IMR-90 (cell line): ENCODE measurements at places on chromosomes 6 and 20. TPM values are rescaled to one million over a fixed set of nuclear protein-coding genes. Genes with fewer than 3 reads are reported as not detected.

The RAE1 gene
- 32.5 and 32.8 TPM in 2 replicates for total RNA-seq

The PYGB gene
- total RNA-seq = 72.4 and 81.4 TPM in 2 replicates

The LST1 gene
- not detected in 2 replicates for total RNA-seq

The WFDC10B gene
- not detected in 2 replicates for total RNA-seq

The PERP gene
- 7.7 and 11.7 TPM in 2 replicates for total RNA-seq

The TMC2 gene
- total RNA-seq = not detected in 2 replicates

The MATN4 gene
- not detected in 2 replicates for total RNA-seq

The SCGN gene
- total RNA-seq = not detected in 2 replicates

DNA sequence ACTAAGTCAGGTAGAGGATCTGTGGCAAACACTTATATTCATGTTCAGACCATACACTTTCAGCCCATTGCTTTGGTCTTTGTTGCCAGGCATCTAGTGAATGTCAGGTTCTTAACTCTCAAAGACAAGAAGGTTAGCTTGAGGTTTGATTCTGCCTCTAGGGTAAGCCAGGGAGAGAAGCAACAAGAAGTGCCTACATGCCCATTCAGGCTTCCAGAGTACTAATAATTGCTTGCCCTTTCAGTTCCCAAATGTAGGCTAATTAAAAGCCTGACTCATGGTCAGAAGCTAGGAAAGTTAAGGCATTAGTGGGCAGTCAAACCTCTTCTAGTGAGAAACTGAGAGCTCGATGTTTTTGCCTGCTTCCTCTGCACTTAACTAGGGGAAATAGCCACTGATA, 492.4 kb downstream of the PKHD1 start:
- no peaks in the 10 kb centered on the region for H3K36me3 ChIP-seq
- no peak overlapping the region for H3K27ac ChIP-seq
- no peak overlapping the region for H3K4me3 ChIP-seq
- no peaks in the 10 kb centered on the region for H3K27me3 ChIP-seq
- DNase-seq = no peak

DNA sequence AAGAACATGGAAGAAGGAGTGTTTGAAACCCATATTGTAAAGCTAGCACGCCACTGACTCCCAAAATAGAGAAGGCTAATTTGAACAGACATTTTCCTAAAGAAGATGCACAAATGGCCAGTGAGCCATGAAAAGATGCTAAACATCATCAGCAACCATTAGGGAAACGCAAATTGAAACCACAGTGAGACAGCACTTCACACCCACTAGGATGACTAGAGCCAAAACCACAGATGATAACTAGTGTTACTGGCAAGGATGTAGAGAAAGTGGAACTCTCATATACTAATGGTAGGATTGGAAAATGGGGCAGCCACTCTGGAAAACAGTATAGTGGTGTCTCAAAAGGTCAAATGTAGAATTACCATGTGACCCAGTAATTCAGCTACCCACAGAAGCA, 58.2 kb downstream of the BMP7 start:
- no peak overlapping the region for H3K4me3 ChIP-seq
- H3K27ac ChIP-seq = no peak overlapping the region
- DNase-seq = no peak

DNA sequence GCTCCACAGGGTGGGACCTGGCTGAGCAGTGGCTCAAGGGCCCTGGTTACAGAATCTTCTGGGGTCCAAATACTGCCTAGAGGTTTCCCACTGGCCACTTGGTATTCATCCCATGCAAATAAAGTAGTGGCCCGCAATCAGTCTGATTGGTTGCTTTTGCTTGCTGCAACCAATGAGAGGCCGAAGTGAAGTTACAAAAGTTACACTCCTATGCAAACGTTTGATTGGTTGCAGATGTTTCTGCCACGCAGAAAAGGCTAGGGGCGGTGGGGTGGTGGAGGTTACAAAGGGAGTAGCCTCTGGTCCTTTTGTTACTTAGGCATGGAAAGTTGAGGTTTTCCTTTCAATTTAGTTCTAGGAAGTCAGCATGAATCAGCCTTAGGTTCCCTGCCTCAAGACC, 3.6 kb upstream of the NHLRC1 start:
- H3K4me3 ChIP-seq = no peak overlapping the region
- H3K27me3 ChIP-seq = no peaks in the 10 kb centered on the region
- peaks cover 6% of the 10 kb centered on the region for H3K4me1 ChIP-seq

DNA sequence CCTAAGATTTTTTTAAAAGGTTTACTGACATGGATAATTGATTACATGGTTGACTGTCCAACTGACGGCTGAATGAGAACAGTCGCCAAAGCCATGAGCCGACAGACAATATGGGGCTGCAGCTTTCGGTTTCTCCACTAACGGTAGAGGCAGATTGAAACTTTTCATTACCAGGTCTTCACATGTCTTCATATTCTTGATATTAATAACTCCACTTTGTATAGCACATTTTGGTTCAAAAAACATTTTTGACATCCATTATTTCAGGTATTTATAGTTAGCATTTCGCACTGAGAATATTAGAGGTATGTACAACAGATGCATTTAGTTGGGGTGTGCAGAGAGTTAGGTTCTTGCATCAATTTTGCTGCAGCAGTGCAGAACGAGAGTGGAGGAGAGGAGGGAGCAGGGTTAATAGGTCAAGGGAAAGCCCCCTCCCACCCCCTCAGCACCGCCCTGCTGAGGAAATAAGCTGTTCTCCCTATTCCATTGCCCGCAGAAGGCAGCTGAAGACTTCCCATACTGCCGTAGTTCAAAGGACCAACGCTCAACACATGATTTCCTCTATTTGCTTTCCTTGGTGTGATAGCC, 73.6 kb upstream of the ADTRP start:
- DNase-seq = no peak
- no peak overlapping the region for H3K27ac ChIP-seq
- H3K36me3 ChIP-seq = no peaks in the 10 kb centered on the region
- H3K27me3 ChIP-seq = no peaks in the 10 kb centered on the region
- H3K4me1 ChIP-seq = peaks cover 16% of the 10 kb centered on the region
- H3K4me3 ChIP-seq = no peak overlapping the region

DNA sequence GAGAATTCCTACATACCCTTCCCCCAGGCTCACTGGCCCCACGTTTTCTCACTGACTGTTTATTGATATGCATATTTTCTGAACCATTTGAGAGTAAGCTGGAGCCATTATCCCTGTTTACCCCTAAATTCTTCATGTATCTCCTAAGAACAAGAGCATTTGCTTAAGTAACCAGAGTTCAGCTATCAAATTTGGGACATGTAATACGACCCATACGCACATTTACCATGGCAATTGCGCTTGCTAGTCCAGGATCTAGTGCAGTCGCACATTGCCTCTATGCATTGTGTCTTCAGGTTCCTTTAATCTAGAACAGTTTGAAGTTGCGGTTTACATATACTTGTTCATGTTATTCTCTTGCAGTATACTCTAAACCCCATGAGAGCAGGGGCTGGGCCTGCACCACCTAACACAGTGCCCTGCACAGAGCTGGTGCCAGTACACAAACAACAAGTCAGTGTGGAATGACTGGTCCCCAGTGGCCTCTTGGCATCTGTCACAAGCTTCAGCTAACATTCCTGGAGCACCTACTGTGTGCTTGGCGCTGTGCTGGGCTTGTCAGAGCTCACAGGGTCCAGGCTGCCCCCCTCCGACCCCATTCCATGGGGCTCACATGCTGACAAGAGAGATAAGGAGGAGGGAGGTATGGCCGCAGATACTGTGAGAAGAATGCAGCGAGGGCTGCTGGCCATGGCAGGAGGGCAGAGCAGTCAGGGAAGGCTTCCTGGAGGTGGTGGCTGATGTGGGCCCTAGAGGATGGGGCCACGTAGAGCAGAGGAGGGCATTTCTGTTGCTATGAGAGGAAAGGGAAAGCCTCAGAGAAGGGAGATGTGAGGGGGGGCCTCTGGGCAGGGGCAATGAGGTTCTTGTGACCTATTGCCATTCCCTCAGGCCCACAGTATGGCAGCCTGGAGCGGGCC, 28.1 kb downstream of the SPDEF start:
- peaks cover 4% of the 10 kb centered on the region for H3K4me1 ChIP-seq
- no peaks in the 10 kb centered on the region for H3K36me3 ChIP-seq
- no peak for DNase-seq
- peaks cover 11% of the 10 kb centered on the region; the same call in 1 of the 2 replicates for H3K27me3 ChIP-seq
- H3K27ac ChIP-seq = no peak overlapping the region

DNA sequence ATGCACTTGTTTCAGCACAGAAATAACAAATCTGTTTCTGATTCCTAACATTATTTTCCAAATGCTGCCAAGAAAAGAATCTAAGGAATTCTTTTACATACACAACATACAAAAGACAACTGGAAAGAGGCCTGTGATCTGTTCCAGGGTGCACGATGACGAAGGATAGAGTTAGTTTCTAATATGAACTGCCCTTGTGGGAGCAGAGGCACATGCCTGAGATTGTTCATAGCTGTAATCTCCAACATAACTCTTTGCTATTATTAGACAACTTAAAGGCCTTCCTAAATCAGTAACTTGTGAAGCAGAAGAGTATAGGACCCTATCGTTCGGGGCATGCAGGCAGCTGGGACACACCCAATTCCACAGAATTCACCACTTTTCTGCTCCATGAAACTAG, 41.2 kb upstream of the NHSL1 start:
- H3K4me3 ChIP-seq = no peak overlapping the region; the same call in 1 of the 2 replicates
- H3K4me1 ChIP-seq = peaks cover 26% of the 10 kb centered on the region
- DNase-seq = peak; percentile 97

DNA sequence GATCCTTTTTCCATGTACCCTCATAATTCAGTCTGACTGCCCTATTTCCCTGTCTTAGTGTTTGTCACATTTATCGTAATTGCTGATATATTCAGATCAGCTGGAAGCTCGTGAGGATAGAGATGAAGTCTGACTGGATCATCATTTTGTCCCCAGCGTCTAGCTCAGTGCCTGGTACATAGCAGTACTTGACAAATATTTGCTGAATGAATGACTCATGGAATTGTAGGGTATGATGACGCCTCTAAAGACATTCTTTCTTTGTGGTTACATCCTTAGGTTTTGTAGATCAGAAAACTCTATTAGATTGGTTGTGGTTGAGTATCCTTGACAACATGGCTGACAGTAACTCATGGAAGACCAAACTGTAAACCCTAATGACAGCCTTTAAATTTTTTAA, 68.9 kb downstream of the MTHFD1L start:
- no peaks in the 10 kb centered on the region for H3K27me3 ChIP-seq
- peaks cover 14% of the 10 kb centered on the region for H3K4me1 ChIP-seq
- peaks cover 50% of the 10 kb centered on the region for H3K36me3 ChIP-seq

GRCh38 chr6:97586344-97586743, 303.3 kb upstream of the MMS22L start:
- H3K27me3 ChIP-seq = no peaks in the 10 kb centered on the region
- no peaks in the 10 kb centered on the region for H3K36me3 ChIP-seq
- no peak overlapping the region for H3K27ac ChIP-seq
- peak; percentile 49 for DNase-seq
- H3K4me3 ChIP-seq = no peak overlapping the region

DNA sequence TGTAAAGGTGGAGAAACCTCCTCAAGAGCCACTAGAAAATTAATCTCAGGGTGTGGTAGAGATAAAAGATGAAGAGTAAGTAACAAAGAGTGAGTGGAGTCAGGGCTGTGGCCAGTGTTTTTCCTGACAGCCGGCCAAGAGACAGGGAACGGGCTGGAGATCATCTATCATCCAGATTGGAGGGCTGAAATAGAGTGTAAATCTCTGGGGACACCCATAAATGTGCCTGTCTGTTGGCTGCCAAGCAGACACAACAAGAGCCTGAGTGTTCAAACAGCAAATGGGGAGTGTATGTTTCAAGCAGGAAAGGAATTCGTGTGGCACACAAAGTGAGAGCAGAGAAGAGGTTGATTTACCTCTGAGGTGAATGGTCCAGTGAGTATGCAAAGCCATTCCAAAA, 326.4 kb upstream of the KHDRBS2 start:
- no peak for DNase-seq
- no peak overlapping the region for H3K27ac ChIP-seq
- H3K36me3 ChIP-seq = no peaks in the 10 kb centered on the region
- H3K4me3 ChIP-seq = no peak overlapping the region
